ENCODE measurements at places on chromosomes 2 and 18.

GRCh38 chr2:240344904-240345303, 90.6 kb upstream of the GPC1 start:
- DNase-seq = no peak

- peak; percentile 80 for DNase-seq
Observed at GRCh38 chr2:160429248-160430000, 64.2 kb downstream of the RBMS1 start.

DNA sequence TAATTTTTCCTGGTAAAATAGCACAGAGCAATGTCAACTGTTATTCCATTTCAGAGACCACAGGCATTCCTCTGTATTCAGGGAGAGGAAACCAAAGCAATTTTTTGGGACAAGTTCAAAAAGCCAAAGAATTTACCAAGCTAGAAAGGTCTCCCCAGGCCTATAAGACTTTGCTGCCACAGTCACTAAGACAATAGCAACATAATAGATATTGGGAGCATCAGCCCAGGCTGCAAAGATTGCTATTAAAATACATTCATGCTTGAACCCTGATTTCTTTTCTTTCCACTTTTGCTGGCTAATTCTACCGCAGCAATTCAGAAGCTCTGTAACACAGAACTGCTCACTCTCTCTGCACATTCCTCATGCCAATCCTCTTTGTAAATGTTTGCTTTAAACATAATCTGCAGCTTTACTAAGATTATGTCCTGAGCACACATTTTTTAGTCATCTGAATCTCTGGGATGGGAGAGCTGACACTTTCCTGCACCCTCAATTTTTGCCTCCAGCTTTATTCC, 76.3 kb downstream of the CLHC1 start:
- no peak for DNase-seq

- peak; percentile 28 for DNase-seq
Observed at GRCh38 chr2:173354582-173355131, at the start of gene CDCA7. Gene CDCA7, plus strand, starts transcription at chr2:173354872. Its CDS starts 92 bp downstream, at chr2:173354964.

- DNase-seq = no peak
Observed at GRCh38 chr2:187580462-187581124, 26.4 kb upstream of the TFPI start.

GRCh38 chr2:227510620-227510958, 38.6 kb downstream of the AGFG1 start:
- DNase-seq = no peak

GRCh38 chr2:182377467-182377866, 49.4 kb downstream of the PDE1A start:
- DNase-seq = no peak

GRCh38 chr2:234682492-234683228, 185.8 kb upstream of the ARL4C start:
- DNase-seq = no peak

- DNase-seq = no peak
Observed at GRCh38 chr2:237995036-237995435, 28.2 kb downstream of the UBE2F start.

DNA sequence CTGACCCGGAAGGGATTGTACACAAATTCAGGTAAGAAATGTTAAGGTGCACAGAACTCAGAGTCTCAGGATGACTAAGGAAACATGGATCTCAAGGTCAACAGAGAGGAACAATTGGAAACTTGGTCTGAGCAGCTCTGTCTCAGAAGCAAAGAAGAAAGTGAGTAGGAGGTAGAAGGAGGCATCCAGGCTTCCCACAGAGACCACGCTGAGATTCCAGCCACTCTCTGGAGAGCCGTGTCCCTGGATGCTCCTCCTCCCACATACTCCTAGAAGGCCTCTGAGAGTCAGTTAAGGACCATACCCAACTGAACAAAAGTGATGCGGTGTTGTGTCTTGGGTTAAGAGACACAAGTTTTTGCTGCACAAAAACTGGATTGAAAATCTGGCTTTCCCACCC, 8.6 kb upstream of the PLB1 start:
- DNase-seq = no peak

GRCh38 chr2:190177249-190178040, 114.9 kb upstream of the MSTN start:
- DNase-seq = no peak

DNA sequence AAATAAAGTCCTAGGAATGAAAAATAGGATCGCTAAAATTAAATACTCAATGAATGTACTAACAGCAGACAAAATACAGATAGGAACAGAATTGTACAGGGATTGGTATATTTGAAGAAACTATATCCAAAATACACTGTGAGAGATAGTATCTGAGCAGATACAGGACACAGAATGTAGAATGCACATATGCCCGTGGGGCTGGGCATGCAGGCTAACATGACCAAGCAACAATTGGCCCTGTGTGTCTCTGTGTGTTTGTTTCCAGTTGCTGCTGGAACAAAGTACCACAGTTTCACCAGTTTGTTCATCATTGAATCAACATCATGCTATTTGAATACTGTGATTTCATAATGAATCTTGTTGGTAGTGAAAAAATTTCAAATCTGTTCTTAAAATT, 127.6 kb downstream of the PMAIP1 start:
- no peak for DNase-seq

DNA sequence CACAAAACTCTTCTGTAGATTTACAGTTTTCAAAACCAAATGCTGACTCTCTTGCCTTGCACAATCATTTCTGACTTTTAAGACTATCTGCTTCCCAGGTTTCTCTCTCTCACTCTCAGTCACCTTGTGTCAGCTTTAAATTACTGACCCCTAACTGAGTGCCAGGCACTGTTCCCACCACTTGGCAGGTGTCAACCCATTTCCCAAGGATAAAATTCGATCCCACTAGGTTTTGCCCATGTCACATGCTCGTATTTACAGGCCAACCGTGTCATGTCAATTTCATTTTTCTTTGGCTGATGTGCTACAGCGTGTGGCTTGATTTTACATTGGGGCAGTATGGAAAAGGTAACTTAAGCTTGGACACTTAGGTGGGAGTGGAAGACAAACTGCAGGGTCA, 26.1 kb upstream of the LMAN1 start:
- DNase-seq = no peak

- no peak for DNase-seq
Observed at GRCh38 chr18:14089781-14090180, 42.5 kb downstream of the ZNF519 start.

GRCh38 chr2:152615177-152615576, 102.1 kb downstream of the PRPF40A start:
- DNase-seq = no peak

DNA sequence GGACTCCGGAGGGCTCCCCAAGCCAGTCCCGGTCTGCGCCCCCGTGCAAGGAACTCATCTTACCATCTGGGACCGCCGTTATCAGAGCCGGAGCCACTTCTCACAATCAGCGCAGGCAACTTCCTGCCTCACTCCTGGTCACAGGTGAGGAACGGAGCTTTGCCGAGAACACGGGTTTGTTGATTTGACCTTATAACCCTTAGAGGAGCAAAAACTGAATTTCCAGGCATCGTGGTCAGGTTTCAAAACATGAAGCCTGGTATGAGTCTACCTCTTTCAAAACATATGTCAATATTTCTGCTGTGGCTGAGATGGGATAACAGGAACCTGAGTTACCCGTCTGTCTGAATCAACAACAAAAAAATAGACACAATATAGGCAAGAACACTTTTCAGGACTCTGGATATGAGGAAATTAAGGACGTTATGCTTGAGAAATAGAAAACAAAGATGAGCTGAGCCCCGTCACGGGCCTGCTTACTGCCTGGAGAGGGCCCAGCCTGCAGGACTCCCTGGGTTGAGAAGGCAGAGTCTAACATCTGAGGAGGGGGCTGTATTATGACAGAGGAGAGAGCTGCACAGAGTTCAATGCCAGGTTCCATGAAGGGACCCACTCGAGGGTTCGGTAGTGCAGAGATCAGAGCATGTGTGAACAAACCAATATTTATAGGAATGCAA, 148.7 kb downstream of the NDUFA10 start:
- DNase-seq = no peak

DNA sequence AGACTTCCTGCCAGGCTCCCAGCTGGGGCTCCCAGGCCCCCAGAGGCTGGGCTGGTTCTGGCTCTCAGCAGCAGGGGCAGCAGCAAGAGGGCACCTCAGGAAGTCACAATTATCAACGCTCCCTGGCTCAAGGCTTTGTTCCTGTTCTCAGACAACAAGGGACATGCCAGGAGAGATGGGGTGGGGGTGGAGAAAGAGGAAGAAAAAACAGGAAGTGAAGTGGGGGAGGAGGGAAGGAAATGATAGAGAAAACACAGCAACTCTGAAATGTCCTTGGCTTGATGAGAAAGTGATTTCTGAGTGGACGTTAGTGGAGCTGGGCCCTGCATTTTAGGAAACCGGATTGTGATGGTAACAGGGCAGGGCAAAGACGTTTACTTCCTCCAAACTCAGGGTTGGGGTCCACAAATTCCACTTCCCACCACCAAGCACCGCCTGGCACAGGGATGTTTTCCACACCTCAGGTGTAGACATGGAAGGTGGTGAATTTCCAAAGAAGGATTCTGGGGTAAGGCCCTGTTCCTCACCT, 40.4 kb downstream of the CYRIA start:
- peak; percentile 10 for DNase-seq

DNA sequence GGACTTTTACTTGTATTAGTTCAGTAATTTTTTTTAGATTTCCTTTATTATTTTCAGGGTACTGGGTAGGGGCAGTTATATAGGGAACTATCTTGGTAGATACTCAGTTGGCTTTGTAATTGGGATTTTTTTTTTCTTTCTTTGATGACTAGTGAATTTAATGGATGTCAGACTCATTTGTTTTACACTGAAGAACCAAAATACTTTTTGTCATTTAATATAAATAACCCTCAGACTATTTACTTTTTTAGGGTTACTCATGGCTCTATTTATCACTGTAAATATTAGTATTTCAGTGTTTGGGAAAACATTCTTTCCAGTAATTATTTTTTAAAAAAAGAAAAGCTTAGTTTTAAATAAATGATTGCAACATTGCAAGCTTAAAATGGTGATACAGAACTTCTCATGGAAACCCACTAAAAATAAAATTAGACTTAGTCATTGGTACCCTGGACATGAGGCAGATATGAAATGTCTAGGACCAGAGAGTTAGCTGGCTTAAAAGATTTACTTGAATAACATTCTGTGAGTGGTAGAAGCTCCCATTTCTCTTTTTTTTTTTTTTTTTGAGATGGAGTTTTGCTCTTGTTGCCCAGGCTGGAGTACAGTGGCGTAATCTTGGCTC, 74.4 kb upstream of the CYP20A1 start:
- no peak for DNase-seq

All from CD4-positive, alpha-beta T cell treated with Interleukin-2 at 100 ng/mL for 4 hours (primary cell).